ENCODE measurements at places on chromosomes 5 and 9.

DNA sequence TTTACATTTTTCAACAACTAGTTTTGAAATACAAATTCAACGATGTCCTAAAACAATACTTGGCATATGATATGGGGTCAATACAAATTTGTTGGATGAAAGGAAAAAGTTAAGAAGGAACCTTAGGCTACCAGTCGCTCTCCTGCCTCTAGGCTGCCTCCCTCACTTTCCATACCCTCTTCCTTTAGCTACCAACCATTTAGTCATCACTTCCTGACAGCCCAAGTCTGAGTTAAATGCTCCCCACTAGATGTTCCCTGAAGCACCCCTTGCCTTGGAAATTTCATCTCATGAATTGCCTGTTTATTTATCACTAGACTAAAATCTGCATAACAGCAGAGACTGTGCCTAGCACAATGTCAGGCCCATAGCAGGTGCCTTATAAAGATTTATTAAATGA lies 2.7 kb upstream of the LARS1 start:
- no peak for DNase-seq

GRCh38 chr5:8961219-8961618 lies 584.7 kb downstream of the SEMA5A start:
- no peak for DNase-seq

GRCh38 chr5:174734571-174735497 lies 10.5 kb downstream of the MSX2 start:
- no peak for DNase-seq

DNA sequence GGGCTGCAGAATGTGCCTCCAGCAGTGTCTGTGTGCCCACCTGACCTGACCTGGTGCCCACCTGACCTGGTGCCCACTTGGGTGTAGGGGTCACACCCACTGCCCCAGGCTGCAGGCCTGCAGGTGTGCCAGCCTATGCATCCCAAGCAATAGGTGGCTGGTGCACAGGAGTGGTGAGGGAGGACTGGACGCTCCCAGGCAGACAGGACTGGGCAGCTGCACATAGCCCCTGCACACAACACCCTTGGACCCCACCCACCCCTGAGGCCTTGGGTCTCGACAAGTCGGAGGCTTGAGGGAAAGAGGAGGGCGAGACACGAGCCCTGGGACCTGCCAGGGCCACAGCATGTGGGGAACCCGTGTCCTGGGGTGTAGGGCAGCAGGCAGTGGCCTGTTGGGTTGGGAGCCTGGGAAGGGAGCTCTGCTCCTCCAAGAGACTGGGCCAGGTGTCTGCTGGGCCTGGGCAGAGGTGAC lies 10.8 kb upstream of the NRARP start:
- DNase-seq, result no peak

DNA sequence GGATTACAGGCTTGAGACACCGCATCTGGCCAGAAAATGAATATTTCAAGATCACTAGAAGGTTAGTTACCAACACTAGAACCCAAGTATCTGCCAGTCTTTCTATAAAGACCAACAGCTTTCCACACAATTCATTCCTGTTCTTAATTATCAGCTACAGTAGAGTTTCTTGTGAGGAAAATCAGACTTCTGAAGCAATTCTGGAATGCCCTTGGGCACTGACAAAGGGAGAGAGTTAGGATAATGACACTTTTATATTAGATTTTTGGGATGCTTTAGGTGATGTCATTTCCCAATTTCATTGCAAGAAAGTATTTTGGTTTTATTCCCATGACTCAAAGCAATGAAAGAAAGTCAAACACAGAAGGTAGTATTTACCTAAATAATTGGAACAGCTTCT lies 497.0 kb upstream of the TUSC1 start:
- DNase-seq, result no peak

DNA sequence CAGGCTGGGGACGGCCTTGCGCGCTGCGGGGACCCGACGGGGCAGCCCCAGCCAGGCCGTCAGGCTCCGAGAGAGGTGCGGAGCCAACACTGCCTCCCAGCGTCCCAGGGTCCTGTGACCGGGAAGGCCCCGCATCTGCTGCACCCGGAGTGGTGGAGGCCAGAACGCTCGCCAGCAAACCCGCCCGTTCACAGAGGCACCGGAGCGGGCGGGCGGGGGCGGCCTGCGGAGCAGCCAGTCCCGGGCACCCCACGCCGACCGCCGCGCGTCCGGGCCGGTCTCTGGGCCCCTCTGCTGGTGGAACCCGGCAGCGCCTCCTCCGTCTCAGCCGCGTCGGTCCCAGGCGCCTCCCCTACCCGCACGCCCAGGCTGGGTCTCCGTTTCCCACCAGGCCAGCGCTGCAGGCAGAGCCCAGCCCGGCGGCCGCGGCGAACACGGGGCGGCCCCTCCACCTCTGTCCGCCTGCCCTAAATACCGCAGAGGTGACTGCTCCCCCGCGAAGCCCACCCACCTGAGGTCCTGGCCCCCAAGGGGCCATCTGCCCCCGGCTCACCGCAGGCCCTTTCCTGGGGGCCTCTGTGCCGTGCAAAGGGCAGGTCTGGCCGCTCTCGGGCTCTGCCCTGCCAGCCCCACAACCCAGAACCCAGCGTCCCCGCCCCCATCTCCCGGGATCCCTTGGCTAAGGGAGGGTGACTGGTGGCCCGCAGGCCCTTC lies 15.9 kb downstream of the EXD3 start:
- no peak for DNase-seq

DNA sequence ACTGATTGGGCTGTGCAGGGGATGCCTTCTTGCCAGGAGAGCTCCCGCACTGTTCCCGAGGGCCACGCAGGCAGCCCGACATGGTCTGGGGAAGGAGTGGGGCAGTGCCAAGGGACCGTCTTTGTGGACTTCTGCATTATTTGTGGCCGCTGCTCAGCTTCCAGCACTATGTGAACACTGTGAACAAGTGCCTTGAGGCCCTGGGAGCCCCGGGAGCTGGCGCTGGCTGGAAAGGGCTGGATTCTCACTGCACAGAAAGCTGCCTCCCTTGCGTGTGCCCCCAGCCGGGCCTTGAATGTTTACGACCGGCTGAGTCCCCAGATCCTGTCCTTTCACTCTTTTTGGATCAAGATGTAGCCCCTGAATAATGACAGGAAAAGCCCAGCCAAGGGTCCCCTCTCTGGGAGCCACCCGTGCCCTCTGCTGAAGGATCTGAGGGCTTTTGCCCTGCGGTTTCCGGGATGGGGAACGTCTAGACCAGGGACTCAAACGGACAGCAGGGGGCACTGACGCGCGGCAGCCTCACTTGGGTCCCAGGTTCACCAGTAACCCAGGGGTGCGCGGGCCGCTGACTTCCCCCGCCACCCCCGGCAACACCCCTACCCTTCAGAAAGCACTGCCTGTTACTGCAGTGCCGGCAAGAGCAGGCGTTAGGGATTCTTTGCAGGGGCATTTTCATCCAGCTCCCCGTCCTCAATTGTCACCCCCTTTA lies 98.9 kb upstream of the FCN2 start:
- no peak for DNase-seq

GRCh38 chr5:174793684-174794328 lies 69.4 kb downstream of the MSX2 start:
- DNase-seq, result no peak

DNA sequence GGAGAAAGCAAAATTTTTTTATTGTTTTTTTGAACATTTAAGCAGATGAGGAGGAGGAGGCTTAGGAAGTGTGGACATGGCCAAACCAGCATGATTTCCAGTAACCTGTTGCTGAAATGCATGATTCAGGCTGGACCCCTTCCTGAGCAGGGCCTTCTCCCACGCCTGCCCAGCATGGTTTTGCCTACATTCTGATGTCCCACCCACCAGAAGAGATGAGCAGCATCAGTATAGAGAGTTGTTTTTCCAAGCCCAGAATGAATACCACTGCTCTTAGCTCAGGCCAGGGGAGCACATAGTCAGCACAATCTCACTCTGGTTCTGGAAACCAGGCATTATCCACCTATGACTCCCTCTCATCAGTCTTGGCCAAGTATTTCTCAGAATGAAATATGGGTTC lies 90.1 kb downstream of the PAPPA start:
- no peak for DNase-seq

DNA sequence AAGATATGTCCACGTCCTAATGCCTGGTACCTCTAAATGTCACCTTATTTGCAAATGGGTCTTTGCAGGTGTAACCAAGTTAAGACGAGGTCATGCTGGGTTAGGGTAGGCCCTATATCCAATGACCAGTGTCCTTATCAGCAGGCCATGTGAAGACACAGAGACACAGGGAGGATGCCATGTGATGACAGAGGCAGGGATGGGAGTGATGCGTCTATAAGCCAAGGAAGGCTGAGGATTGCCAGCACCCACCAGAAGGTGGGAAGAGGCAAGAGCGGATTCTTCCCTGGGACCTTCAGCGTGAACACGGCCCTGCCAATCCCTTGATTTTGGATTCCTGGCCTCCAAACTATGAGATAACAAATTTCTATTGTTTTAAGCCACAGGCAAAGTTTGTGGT lies 123.4 kb upstream of the CXCL14 start:
- DNase-seq, result no peak

GRCh38 chr9:125942125-125942524 lies 195.0 kb downstream of the PBX3 start:
- DNase-seq, result no peak

- DNase-seq, result no peak
These were observed 7.6 kb downstream of the SLC1A3 start for GRCh38 chr5:36613771-36614656.

- no peak for DNase-seq
These were observed 336.8 kb downstream of the GLIS3 start for GRCh38 chr9:3962971-3963642.

GRCh38 chr5:88778736-88779135 lies 104.2 kb downstream of the MEF2C start:
- no peak for DNase-seq

DNA sequence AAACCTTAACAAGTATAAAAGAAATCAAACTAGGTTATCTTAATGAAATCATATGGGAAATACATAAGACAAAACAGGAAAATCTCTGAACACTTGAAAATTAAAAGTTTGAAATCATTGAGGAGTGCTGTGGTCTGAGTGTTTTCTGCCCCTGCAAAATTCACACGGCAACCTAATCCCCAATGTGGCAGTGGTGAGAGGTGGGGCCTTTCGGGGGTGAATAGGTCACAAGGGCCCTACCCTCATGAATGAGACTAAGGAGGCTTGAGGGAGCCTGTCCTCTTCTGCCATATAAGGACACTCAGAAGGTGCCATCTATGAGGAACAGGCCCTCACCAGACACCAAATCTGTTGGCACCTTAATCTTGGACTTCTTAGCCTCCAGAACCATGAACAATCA lies 10.7 kb downstream of the CAMSAP1 start:
- no peak for DNase-seq

- DNase-seq, result no peak
These were observed 524 bp downstream of the CYFIP2 start for GRCh38 chr5:157266286-157267007.

GRCh38 chr9:87390361-87390760 lies 107.3 kb upstream of the DAPK1 start:
- no peak for DNase-seq

DNA sequence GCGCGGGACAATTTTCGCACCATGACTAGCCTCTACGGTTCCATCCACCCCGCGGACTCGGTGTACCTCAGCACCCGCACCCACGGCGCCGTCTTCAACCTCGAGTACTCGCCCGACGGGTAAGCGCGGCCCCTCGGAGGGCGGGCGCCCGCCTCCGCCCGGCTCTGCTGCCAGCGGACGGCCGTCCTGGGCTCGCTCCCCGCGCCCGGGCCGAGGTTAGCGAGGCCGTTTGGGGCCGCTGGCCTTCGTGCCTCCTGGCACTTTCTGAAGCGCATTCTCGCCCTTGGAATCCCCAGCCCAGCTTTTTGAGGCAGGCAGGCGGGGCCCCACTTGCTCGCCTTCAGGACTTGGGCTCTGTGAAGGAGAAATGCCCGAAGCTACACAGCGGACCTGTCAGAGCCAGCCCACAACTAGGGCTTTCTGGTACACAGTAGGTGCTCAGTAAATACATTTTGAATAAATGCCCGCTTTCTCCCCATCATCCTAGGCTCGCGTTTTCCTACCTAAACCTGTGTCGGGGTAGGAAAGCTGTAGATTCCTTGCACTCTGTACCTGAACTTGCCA lies 772 bp downstream of the DCAF10 start:
- no peak for DNase-seq

DNA sequence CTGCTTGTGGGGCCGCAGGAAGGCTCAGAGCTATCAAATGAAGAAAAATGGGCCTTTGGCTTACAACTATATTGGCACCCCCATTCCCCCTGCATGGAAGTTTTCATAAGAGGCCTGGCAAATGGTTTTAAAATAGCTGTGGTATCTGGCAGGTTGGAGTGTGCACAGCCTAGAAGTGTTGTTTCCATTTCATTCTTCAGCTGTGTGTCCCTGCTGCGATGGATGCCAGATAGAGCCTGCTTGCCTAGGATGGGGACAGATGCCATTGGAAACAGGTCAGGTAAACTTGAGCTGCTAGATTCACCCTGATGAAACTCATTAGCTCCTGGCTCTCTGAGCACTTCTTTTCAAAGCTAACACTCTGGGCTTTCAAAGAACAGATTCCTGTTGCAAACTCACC lies 183.3 kb downstream of the IRX1 start:
- DNase-seq, result no peak

- DNase-seq, result no peak
These were observed 4.1 kb upstream of the CAVIN4 start for GRCh38 chr9:100573655-100574260.

DNA sequence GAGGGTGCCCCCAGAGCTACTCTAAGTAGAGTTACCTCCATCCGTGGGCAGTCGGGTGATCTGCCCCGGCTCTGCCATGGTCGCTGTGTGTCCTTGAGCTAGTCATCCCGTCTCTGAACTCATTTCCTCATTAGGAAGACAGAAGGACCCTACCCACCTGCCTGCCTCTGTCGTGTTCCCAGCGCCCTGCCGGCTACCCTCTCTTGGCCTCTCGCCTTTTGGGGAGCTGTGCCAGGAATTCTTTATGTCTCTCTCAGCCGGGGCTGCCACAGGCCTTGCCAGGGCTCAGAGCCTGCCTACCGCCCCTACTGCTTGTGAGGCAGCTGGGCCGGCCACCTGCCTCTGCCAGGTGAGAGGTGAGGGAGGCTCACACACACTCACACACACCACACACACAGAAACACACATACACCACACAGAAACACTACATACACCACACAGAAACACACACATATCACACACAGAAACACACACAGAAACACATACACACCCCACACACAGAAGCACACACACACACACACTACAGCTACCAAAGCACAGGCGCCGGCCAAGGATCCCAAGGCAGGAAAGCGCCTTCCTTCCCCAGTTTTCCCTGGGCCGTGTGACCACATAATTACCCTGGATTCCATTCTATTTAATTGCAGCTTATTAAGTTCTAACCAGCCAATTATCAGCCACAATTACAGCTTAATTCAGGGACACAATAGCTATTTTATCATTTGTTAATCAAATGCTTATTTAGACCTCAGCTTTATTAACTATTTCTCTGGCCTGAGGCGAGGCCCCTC lies 41.7 kb downstream of the UNC5A start:
- no peak for DNase-seq

GRCh38 chr9:16364347-16364746 lies 506.1 kb downstream of the BNC2 start:
- DNase-seq, result no peak

- DNase-seq, result no peak
These were observed 194.1 kb downstream of the GNA14 start for GRCh38 chr9:77453825-77454647.

GRCh38 chr9:133613432-133613831 lies 4.2 kb upstream of the FAM163B start:
- DNase-seq, result no peak

GRCh38 chr5:589588-589987 lies 22.6 kb upstream of the CEP72 start:
- DNase-seq, result no peak

- no peak for DNase-seq
These were observed 273.1 kb downstream of the ARHGEF28 start for GRCh38 chr5:73899055-73899454.

Data from stimulated activated CD8-positive, alpha-beta memory T cell treated with anti-CD3 and anti-CD28 coated beads, Interleukin-4, amount 100 ng/mL, for 1 hour (primary cell).